C1 segment of cervical spinal cord (tissue), 14 donors: ENCODE measurements at places on chromosomes 5 and 9.

- DNase-seq, result no peak
Measured at GRCh38 chr5:38468202-38468673, 88.2 kb downstream of the LIFR start.

DNA sequence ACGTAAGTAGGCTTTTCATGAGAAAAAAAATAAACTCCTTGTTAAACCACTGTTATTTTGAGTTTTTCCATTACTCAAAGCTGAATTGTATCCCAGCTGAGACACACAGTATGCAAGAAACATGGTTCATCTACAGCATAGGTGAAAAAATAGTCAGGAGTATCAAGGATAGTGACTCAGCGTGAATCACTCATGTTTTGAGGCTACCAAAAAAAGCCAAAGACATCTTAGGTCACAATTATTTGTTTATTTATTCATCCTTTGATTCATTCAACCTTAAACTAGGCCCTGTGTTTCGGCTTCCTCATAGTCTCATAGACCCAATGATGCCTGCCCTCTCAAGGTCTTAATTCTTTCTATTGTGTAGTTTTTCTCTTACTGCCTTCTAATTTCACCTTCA lies 32.9 kb upstream of the STX17 start:
- DNase-seq, result no peak

DNA sequence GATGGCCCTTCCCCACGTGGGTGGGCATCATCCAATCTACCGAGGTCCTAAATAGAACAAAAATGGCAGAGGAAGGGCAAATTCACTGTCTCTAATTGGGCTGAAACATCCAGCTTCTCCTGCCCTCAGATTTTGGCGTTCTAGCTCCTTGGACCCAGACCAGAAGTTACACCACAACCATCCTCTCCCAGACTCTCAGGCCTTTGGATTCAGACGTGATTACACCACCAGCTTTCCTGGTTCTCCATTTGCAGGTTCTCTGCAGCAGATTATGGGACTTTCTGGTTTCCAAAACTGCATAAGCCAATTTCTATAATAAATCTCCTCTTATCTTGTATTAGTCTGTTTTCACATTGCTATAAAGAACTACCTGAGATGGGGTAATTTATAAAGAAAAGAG lies 73.6 kb upstream of the STARD4 start:
- DNase-seq, result no peak

GRCh38 chr9:21567926-21568325 lies 85.8 kb upstream of the IFNE start:
- DNase-seq, result no peak

GRCh38 chr9:98251551-98251950 lies 3.9 kb downstream of the TBC1D2 start:
- no peak for DNase-seq

- no peak for DNase-seq
Measured at GRCh38 chr5:66653325-66653724, 57.1 kb downstream of the MAST4 start.

DNA sequence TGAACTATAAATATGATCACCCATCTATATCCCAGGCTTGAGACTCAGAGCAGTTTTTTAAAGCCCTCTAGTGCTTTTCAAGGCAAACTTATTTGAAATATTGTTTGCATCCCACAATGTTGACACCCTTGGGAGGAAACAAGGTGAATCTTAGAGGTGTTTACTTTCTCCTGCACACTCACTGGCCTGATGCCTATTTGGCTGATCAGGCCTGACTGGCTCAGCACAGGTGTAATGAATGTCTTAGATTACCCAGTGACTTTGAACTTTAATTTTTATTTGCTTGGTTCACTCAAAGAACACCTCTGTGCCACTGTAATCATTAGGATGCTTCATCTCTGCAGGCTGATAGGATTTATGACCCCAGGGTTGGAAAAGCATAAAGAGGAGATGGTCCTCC lies 158.3 kb downstream of the KCTD16 start:
- DNase-seq, result no peak

- no peak for DNase-seq
Measured at GRCh38 chr9:101140764-101141163, 112.2 kb downstream of the PLPPR1 start.

DNA sequence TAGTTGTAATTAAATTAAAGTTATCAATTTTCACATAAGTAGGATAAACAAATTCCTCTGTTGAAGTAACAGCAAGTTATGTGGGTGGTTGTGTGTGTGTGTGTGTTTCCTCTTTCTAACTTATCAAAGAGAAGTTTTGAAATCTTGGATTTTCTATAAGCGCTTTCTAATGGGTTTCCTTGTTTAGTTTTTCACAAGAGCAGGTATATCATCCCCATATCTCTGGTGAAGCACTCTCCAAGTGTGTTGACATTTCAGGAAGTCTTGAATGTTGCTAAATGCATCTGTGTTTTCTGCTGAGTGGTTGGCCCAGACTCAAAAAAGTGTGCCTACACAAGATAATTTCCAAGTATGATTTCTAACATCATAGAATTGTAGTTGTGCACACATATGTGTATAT lies 43.3 kb downstream of the PRDM6 start:
- DNase-seq, result no peak

- no peak for DNase-seq
Measured at GRCh38 chr5:142408536-142408935, 83.7 kb upstream of the SPRY4 start.

- no peak for DNase-seq
Measured at GRCh38 chr9:113588242-113588810, 124.8 kb downstream of the RGS3 start.

- no peak for DNase-seq
Measured at GRCh38 chr9:34442770-34443169, 15.6 kb downstream of the FAM219A start.

GRCh38 chr5:147904110-147904509 lies 2.2 kb downstream of the C5orf46 start:
- no peak for DNase-seq

- DNase-seq, result no peak
Measured at GRCh38 chr9:97372580-97372979, 39.3 kb upstream of the TDRD7 start.

DNA sequence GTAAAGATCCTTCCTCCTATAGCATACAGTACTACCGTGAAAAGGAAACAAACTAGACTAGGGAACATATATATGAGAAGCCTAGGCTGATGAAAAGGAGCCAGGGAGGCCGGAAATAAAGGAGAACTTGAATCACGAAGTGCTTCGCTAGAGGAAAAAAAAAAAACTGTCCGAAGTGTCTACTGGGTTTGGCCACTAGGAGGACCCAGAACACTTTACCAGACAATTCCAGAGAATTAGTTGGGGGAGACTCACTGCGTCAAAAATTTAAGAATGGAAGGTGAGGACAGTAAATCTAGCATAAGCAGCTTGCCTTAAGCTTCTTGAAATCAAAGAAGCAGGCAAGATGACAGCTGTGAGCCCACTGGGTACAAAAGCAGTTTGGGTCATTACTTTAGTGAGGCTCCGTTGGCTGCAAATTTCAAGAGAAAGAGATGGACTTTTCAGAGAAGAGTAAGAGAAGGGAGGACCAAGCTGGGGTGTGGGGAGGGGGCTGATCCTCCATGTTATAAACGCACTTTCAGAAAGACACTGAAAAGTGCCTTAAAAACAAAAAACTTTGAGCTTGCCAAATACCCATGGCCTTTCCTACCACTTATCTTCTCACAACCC lies 47.4 kb downstream of the P4HA2 start:
- DNase-seq, result no peak

DNA sequence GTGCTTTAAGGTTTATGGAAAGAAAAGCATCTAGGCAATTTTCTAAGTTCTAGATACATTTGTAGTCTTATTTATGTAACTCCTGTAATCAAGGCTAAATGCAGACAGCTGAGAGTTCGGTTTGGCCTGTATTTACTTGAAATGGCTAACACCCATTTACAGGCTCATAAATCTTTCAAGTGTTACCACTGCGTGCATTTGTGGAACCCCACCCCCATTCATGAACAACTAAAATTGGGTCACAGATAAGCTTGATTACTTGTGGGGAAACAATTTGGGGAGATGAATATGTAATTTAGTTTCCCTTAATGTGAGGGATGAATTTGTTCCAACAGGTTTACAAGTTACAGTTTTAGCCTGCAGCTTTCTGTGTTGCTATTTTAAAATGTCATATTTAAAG lies 360.6 kb downstream of the ARRDC3 start:
- DNase-seq, result no peak

GRCh38 chr5:136053336-136054141 lies 24.8 kb downstream of the TGFBI start:
- no peak for DNase-seq

DNA sequence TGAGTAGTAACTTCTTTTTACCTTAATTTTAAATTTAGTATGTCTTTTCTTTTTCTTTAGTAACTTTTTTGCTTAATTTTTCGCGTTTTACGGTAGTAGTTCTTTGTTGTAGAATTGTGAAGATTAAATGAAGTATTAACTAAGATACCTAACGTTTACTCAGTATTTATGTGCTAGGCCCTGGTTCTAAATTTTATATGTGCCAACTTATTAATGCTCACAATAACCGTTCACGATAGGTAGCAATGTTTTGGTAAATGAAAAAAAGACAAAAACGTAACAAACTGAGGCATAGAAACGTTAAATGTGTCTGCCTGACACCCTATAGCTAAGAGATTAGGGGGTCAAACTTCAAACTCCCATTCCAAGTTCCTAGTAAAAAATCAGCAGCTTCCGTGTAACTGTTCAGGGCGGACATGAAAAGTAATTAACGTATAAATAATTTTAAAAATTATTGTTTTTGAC lies 1.2 kb downstream of the MRPS30 start:
- DNase-seq, result no peak

GRCh38 chr5:135237748-135238103 lies 161.3 kb downstream of the MACROH2A1 start:
- no peak for DNase-seq

DNA sequence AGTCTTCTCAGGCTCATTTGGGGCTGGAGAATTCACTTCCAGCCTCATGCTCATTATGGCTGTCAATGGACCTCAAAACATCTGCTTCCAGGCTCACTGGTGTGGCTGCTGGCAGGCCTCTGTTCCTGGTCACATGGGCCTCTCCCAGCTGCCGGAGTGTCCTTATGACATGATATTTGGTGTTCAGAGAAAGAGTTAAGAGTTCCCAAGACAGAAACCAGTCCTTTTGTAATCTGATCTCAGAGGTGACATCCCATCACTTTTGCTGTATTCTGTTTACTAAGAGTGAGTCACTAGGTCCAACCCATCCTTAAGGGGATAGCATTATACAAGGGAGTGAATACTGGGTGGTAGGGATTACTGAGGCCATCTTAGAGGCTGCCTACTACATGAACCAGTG lies 104.6 kb downstream of the CACNA1B start:
- no peak for DNase-seq

GRCh38 chr9:126705767-126706697 lies 92.3 kb downstream of the LMX1B start:
- DNase-seq, result no peak

DNA sequence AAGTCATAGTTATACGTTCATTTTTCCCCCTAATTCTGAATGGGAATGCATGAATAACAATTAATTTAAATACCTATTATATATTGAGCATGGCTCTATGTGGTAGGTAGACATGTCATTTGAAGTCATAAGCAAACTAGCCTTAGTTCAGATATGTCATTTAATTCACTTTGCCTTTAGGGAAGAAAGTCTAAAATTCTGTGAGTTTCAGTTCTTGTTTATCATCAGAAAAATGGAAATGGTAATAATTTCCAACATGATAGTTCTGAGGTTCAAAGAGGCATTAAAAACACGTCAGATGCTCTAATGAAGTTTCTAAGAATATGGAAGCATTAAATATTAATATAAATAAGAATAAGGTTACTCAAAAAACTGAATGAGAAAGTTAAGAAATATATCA lies 13.1 kb upstream of the ANXA1 start:
- DNase-seq, result no peak

DNA sequence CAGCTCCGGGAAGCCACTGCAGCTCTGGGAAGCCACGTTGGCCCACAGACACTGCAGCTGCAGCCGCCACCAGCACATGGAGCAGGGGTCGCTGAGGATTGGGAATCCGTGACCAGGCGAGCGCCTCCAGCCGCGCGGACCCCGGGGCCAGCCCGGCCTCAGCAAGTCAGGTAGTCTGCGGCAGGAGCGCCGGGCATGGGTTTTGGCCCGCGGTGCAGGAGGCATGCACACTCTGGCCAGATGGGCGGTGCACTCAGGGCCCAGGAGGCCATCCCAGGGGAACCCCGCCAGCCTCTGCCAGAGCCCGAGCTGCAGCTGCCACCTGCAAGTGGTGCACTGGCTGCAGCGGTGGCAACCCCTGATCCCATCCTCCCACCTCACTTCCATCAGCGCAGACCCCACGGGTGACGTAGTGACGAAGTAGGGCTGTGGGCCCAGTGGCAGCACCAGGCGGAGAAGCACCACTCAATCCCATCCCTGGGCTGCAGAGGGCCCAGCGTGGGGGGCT lies 368.3 kb upstream of the SPATA31A5 start:
- no peak for DNase-seq

- no peak for DNase-seq
Measured at GRCh38 chr5:180611140-180611850, 20.0 kb upstream of the SCGB3A1 start.

- no peak for DNase-seq
Measured at GRCh38 chr5:128274441-128274840, 190.9 kb downstream of the SLC12A2 start.

GRCh38 chr5:130158036-130158435 lies 253.8 kb downstream of the CHSY3 start:
- no peak for DNase-seq

GRCh38 chr9:5191985-5192384 lies 6.5 kb upstream of the INSL6 start:
- DNase-seq, result no peak

- no peak for DNase-seq
Measured at GRCh38 chr9:124688238-124688904, 82.7 kb downstream of the NR6A1 start.

GRCh38 chr5:1503241-1504068 lies 20.3 kb downstream of the LPCAT1 start:
- DNase-seq, result no peak

DNA sequence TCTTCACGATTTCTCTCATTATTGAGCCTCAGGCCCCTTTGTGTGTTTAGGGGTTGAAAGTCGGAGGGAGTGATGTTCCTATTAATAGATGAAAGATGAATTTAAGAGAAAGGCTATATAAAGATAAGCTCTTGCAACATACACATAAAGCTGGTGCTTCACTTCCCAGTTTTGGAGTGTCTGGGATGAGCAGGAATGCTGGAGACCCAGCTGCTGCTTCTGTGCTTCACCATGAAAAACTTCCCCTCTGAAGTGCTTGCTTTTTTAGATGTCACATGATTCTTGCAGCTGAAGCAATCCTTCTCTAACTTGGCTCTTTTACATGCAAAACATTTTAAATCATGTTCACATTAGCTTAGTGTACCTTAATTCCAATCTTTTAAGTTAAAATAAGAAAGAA lies 19.7 kb upstream of the SNCAIP start:
- no peak for DNase-seq

DNA sequence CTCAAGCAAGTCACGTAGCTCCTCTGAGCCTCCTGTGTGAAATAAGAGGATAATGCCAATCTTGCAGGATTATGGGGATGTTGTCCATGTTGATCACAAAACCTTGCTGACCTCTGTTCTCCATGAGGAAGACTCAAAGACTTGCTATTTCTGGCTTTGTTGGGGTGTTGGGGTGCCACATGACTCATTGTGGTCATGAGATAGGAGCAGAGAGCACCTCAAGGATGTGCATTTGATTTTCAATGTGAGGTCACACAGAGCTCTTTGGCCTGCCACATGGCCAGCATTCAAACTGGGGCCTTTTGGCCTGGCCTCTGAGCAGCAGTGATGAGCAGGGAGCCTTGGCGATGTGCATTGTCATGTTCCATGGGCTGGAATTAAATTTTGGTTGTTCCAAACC lies 380.3 kb downstream of the GADD45G start:
- DNase-seq, result no peak

- no peak for DNase-seq
Measured at GRCh38 chr5:79093762-79094161, 17.8 kb upstream of the BHMT start.

- no peak for DNase-seq
Measured at GRCh38 chr5:115501464-115502210, 42.9 kb downstream of the FEM1C start.
